ENCODE measurements at places on chromosomes 2 and 18.

- DNase-seq = peak; percentile 78
Measured at GRCh38 chr2:97936199-97936598, 59.5 kb downstream of the TMEM131 start.

DNA sequence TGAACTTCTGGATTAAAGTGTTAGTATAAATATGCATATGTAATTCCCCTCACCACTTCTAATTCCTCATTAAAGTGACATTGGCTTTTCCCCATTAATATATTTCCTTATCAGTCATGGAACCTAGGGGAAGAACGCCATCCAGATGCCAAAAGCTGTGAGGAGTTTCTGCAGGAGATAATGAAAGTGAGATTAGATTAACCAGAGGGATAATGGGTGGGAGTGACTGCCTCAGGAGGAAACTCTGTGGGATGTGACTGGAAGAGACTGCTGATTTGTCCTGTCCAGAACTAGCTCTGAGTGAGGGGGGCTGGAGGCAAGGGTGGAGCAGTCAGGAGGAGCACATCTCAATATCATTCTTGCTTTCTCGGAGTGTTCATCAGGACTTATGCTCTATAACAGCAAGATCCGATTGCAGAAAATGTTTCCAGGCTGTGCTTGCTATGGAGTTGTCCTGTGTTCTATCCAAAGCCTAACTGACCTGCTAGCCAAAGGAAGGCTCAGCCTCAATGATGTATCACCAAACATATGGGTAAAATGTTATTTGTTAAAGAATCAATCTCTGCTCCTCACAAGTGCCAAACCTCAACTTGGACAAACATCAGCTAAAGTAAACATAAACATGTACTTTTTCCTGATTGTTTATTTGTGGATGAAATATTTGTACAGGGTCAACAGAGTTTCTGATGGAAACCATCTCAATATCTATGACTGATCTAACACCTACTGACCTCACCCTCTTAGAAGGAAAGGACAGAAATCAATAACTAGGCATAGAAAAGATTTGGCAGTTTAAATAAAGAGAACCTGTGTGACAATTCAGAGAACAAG is 118.5 kb downstream of the ASXL3 start:
- no peak for DNase-seq

DNA sequence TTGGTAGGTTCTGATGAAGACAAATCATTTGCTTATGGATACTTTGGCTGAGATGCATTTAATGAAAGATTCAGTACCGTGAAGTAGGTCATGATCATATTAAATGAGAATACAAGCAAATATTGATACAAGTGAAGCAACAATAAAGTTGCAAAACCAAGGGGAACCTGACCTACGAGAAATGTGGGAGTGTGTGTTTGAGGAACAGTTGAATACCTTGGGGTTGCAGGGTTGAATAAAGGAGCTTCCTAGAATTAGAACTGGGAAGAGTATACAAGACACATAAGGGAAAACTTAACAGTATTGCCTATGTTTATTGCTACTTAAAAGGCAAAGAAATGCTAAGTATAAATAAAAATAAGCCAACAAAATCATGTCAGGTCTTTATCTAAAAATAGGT is 702.9 kb downstream of the ERBB4 start:
- no peak for DNase-seq

DNA sequence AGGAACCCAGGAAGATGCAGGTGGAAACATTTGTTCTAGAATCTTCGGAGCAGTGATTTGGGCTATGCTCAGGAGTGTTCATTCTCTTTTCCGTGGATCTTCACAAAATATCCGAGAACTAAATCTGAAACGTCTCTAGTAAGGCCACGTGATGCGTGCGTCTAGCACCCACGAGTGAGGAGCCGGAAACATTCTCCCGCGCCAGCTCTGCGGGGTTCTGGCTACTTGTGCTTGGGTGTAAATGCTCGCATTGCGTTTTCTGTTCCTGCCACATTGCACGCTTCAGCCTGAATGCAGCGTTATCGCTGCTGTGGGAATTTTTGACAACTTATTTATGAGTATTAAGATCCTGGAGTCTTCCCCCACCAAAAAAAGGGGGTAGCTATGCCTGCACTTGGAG is 71.4 kb downstream of the KLHL29 start:
- DNase-seq = no peak

GRCh38 chr2:240566203-240567136 is 1.8 kb upstream of the RNPEPL1 start:
- DNase-seq = peak; percentile 66

DNA sequence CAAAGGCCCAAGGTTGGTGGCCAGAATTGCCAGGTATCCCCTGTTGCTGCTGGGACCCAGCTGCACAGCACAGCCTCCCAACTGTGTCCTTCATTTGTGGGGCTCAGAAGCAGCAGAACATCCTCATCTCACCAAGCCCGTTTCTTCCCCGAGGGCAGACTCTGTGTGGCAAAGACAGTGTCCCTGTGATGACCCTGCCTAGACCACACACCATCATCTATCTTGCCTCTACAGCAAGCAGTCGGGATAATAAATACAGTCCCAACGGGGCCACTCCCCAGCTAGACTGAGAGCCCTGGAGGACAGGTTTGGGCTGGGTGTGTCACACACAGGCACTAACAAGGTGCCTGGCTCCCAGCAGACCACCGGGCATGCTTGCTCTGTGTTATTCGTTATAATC is 93.4 kb downstream of the PTGR3 start:
- DNase-seq = no peak

- no peak for DNase-seq
Measured at GRCh38 chr18:9742524-9743131, 34.5 kb downstream of the RAB31 start.

- DNase-seq = no peak
Measured at GRCh38 chr18:22524783-22525182, 107.1 kb upstream of the CTAGE1 start.

DNA sequence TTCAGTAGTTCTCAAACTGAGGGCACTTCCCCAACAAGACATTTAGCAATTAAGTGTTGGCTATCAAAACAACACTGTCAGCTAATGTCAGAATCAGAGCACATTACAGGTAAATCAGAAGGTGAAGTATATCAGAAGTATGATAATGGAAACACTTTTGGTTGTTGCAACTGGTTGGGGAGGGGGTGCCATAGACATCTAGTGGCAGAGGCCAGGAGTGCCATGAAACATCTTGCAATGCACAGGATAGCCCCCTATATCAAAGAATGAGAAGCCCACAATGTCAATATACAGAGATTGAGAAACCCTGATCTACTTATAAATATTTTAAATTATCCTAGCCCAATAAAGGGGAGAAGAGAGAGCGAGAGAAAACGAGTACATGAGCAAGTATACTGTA is 4.9 kb upstream of the XPO1 start:
- DNase-seq = no peak

GRCh38 chr2:8457699-8458502 is 224.0 kb upstream of the ID2 start:
- peak; percentile 52 for DNase-seq

- DNase-seq = no peak
Measured at GRCh38 chr2:75561566-75562512, 1.1 kb upstream of the EVA1A start.

DNA sequence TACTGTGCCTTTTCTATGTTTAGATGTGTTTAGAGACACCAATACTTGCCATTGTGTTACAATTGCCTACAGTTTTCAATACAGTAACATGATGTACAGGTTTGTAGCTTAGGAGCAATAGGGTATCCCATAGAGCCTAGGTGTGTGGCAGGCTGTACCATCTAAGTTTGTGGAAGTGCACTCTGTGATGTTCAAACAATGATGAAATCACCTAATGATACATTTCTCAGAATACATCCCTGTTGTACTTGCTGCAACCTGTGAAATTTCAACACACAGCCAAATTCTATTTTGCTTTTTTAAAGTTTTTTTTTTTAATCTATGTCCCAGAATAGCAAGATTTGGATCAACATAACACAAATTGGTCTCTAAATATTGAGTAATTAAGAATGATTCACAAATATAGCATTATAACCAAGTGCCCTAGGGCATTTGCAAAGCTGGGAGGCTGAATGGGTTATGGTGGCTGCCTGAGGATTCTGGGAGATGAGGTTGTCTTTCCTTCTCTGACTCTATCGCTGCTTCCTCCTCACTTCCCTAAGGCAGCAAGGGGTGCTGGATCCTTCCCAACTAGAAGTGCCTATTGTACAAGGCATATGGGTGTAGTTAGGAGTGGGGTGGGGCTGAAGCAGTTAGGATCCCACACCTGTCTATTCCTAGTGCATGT is 78.3 kb downstream of the SKA1 start:
- DNase-seq = no peak

DNA sequence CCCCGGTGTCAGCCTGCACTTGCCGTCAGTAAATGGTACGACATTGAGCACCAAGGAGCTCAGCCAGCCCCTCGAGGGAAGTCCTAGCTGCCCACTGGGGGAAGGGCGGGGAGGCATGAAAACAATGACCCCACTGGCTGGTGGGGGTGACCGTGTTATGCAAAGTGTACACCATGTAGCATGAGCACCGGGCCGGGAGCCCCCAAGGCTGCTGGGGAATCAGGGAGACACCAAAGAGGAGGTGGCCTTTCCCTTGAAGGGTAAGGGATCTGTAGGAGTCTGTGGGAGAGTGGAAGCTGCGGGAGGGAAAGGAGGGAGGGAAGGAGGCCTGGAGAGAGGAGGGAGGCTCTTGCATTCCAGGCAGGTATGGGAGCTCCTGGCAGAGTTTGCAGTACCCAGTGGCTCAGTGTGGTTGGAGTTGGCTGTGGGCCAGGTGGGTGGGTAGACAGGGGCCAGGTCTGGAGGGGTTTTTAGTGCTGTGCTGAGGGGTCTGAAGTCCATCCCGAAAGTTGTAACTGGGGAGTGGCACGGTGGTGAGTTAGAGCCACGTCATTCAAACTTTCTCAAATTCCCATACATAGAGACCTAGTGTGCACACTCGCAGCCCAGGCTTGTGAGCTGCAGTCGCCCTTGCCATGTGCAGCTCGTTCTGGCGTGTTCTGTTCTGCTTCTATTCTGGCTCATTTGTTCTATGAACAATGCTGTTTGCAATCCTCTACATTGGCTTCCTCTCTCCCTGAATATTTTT is 22.4 kb downstream of the RRM2 start:
- DNase-seq = no peak

DNA sequence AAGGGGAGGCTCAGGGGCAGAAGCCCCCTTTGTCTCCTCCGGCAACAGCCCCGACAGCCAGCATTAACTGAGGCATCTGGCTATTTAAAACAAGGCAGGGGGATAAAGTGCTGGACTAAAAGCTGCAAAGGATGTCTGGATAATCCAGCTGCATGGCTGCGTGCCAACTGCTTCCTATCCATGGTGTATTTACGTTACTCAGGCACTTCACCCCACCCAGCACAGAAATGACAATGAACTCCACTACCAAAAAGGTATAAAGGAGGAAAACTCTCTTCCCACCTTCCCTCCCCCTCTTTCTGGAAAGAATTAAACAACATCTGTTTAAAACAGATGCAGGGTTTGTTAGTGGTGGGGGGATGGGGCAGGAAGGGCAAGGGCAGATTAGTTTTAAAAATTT is 82.5 kb downstream of the SPRED2 start:
- peak; percentile 71 for DNase-seq

DNA sequence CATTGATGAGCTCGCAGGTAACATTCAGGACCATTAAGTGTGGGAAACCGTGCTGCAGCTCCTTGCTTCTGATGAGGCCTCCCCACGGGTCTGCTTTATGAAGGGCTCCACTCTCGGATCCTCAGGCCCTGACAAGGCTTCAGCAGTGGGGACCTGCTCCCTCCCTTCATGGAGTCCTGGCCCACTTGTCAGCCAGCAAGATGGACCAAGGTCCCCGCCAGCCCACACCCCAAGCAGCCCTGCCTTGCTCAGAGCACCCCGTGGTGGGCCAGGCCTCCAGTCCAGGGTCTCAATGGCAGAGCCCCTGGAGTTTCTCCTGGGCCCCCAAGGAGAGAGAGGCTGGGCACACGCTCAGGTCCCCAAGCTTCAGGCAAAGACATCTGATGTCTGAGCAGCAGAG is 41.5 kb downstream of the CROCC2 start:
- DNase-seq = no peak

DNA sequence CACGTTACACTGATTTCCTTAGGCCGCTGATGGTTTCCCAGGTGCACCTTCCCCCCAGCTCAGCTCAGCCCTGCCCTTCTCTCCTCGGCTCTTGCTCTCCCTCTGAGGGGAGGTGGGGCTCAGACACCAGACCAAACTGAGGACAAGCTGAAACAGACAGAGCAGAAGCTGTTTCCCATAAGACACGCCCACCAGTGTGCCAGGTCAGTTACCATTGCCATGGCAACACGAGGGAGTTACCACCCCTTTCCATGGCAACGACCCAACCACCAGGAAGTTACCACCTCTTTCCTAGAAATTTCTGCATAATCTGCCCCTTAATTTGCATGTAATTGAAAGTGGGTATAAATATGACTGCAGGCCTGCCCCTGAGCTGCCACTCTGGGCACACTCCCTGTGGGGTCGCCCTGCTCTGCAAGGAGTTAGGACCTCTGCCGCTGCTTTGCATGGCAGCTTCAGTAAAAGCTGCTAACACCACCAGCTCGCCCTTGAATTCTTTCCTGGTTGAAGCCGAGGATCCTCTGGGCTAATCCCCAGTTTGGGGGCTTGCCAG is 120.9 kb upstream of the SMIM21 start:
- DNase-seq = no peak

DNA sequence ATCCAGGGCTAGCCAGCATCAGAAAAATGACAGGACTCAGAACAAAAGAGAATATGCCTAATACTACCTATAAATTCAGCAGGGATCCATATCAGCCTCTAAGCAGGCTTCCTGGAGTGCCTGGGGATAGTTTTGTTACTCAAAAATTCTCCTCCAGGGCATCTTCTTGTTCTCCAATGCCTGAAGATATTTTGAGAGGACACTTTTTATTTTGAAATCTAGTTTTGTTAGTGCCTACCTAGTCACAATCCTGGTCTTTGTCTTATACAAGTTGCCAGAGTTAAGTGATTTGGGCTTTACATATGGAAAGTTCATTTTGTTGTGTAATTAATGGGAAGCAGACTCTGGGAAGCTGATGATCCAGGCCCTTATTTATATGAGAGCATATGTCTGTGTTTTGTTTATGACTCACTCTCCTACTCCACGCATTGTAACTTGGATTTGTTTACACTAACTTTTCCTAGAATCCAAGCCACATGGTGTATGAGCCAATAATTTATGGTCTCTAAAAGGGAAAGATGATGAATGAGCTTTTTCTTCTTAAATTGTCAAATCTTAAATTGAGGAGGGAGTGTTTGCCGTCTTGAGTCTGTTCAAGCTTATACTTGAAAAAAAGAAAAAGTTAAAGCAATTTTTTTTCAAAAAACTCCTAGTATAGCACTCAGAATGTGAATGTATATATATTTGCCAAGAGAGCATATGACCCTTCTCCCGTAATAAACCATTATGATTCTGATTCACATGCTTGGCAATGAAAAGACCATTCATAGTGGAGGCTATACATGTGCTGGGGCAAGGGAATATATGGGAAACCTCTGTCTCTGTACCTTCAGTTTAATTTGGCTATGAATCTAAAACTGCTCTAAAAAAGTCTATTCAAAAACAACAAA is 370.3 kb downstream of the SETBP1 start:
- DNase-seq = no peak

DNA sequence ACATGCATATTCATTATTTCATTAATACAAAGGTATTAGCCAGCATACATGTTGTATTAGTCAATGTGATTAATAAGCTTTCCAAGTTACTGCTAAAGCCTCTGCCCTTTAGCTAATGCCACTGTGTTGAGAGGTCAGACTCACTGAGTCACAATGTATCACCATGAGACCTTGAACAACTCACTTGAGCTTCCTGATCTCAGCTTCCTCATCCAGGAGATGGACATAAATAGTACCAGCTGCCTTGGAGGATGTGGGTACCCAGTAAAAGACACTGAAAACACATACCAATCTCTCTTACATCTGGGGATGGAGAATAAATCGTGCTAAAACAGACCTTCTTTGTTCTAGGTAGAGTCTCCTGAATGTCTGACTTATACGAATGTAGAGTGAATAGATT is 224.6 kb downstream of the EPHA4 start:
- no peak for DNase-seq

- no peak for DNase-seq
Measured at GRCh38 chr18:80166725-80167124, 57.7 kb downstream of the ADNP2 start.

Data from NCI-H510A (cell line).